Stimulated activated CD4-positive, alpha-beta T cell treated with anti-CD3 and anti-CD28 coated beads, Interleukin-4, amount 100 ng/mL, for 4 hours (primary cell): ENCODE measurements at places on chromosomes 5 and 9.

GRCh38 chr5:22023784-22024183 is 829.4 kb downstream of the CDH12 start:
- DNase-seq: no peak

- DNase-seq: no peak
Measured at GRCh38 chr9:17216011-17216410, 81.2 kb downstream of the CNTLN start.

DNA sequence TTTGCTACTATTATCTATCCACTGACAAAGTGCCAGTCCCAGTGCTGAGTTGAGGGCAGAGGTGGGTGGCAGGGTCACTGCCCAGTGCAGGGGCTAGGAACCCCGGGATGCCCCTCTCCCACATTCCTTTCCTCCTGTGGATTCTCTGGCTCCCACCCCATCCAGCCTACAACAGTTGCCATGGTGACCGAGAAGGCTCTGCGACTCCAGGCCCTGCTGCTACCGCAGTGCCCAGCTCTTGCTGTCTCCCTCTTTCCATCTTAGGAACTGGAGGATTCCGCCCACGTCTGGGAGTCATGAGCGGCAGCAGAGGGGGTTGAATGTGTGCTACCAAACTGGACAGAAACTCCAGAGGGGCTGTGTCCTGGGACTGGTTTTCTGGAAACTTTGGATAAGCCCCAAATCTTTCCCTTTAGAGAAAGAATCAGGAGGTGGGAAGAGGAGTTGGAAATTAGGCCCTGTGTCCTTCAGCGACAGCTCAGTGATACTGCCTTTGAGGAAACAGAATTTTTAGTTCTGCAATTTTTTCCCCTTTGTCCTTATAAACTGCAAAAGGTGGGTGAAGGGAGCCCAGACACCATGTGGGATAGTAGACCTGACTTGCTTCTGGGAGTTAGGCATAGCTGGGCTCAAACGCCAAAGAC is 20.7 kb upstream of the C5orf47 start:
- no peak for DNase-seq

DNA sequence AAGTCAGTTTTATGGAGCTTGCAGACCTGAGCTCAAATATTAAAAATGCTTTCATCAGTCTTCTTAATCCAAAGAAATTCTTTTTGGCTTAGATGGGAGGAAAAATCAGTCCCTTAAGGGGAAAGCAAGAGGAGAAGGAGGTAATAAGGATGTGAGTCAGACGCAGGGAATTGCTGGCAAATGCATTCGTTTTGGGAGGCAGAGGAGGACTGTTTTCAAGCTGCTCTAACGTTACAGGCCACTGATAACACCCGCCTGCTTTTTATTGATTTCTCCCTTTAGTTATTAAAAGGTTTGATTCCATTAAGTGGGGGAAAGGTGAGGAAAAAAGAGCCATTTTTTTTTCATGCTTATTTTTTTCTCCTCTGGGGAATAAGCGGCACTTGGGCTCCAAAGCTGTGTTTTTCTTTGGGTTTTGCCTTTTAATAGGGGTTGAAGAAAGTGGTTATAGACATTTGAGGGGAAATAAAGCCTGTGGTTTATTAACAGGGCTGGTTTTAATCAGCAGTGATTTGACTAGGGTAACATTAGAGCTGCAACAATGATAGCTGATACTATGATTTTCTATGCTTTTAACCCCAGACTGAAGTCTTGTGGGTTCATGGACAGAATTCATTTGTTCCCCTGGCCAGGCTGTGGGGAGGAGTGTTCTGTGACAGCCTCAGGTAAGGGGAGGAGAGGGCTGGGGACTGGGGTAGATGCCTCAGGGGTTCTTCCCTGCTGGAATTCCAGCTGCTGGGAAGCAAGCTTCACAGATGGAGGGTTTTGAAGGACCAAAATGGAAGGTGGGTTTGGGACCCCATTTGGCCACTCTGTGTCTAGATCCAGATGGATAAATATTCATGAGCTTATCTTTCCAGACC is 225.2 kb downstream of the GAS1 start:
- no peak for DNase-seq

DNA sequence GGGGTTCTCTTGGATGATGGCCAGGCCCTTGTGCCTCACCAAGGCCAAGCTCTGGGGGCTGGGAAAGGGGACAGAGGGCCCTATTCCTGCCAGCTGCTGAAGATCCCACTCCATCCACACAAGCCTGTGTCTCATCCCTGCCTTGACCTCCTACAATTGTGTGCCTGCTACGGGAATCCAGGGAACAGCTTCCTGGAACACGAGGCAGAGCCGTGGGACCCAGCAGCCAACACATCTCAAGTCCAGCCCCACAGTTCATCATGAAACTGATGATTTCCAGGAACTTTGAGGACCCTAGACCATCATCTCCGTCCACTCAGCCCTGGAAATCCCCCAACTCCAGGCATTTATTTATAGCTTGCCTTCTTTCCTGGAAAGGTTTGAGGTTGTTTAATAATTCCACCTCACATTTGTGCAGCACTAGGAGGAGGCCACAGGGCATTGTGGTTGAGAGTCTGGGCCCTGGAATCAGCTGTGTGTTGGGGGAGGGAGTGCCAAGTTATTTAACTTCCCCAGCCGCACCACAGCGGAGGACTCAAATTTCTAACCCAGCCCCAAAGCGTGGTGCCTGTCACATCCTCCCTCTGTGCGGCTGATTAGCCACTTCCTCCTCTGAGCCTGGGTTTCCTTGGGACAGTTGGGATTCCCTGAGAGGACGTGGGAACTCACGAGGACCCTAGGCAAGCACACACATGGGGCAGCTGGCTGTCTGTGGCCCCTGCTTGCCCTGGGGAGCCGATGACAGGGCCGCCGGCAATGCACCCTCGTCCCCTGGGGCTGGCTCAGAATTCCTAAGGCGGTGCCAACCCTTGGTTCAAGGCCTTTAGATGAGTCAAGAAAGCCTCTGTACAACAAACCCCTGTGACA is 58.2 kb upstream of the GGTA1 start:
- DNase-seq: no peak

GRCh38 chr5:37400501-37400900 is 21.4 kb downstream of the WDR70 start:
- no peak for DNase-seq

GRCh38 chr9:30697958-30698357 is 1686.5 kb upstream of the ACO1 start:
- DNase-seq: no peak
